ENCODE measurements at places on chromosomes 7 and 10.

DNA sequence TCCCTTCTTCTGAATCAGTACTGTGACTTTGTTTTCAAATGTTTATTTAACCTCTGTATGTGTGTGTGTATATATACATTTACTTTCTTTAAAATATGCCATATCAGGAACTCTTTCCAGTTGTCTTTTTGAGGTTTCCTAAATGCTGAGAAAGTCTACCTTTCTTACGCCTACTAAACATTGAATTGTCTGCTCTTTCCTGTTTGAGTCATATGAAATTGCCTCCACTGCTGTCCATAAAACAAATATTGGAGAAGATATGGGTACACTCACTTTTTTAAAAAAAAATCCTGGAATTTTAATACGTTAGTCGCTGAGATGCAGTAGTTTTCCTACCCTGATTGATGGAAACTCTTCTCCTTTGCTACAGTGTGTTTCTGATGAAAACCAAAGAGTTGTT, 298.7 kb upstream of the TEX47 start:
- DNase-seq = no peak

GRCh38 chr7:41045556-41046123, 657.2 kb downstream of the INHBA start:
- no peak for DNase-seq

- no peak for DNase-seq
Measured at GRCh38 chr7:157606140-157606539, 269.3 kb downstream of the DNAJB6 start.

GRCh38 chr10:44967616-44968015, 8.0 kb downstream of the RASSF4 start:
- DNase-seq = no peak

DNA sequence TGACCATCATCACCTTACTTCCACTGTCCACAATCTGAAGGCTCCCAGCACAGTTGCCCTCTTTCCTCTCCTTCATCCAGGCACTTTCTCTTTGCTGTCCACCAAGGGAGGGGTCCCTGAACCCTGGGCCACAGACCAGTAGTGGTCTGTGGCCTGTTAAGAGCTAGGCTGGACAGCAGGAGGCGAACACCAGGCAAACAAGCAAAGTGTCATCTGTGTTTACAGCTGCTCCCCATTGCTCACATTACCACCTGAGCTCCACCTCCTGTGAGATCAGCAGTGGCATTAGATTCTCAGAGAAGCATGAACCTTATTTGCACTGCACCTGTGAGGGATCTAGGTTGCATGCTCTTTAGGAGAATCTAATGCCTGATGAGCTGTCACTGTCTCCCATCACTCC, 27.7 kb downstream of the FZD1 start:
- no peak for DNase-seq

Data from BE2C (cell line).